ENCODE measurements at places on chromosomes 1 and 21.

GRCh38 chr1:170927955-170928840, 7.1 kb upstream of the MROH9 start:
- no peak for DNase-seq

DNA sequence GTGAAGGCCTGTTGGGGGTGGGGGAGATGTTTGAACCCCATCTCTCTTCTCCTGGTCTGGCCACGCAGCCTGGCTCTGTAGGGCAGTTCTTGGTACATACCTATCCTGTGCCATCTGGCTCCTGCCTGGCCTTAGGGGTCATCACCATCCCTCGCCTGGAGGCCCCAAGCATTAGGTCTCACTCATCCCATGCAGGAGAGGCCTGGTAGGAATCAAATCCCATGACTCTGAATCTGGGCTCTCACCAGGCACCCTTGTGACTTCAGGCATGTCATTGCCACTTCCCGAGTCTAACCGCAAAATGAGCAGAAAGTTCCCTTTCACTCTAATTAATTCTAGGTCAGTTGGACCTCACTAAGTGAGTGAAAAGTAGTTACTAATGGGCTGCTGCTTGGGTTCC, 37.2 kb downstream of the ETNK2 start:
- DNase-seq: no peak

GRCh38 chr1:50156241-50157010, 47.7 kb downstream of the ELAVL4 start:
- no peak for DNase-seq

DNA sequence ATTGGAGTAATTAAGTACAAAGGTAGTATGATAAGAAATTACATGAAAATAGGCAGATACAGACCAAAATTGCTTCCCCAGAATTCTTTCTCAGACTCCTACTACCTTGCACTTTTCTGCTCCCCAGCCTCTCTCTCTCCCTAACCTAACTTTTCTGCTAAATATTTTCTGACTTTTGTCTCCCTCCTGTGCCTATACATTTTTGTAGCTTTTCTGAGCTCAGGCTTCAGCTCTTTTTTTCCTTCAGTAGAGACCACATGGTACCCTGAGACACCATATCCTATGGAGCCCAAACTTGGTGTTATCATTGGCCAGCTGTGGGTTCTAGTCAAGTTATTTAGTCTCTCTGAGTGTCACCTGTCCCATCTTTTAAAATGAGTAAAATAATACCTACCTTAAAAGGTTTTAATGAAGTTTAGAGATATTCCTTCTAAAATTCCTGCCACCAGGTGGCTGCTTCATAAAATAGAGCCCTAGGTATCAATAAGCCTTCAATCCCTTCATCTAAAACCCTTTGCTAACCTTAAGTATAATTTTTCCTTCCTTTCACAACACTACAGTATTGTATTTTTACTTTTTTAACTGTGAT, 237.6 kb upstream of the DUSP10 start:
- DNase-seq: no peak

DNA sequence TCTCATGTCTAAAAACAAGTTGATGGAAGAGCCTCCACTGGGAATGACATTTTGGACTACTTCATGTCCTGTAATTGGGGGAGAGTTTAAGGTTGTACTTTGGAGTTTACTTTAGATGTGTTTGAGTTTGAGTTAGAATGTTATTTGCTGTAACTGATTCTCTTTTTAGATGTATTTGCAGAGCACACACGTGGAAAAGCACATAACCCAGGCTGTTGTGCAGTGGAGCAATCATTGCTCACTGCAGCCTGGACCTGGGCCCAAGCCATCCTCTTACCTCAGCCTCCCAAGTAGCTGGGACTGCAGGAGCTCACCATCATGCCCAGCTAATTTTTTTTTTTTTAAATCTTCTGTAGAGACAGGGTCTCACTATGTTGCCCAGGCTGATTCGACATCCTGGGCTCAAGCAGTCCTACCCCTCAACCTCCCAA, 36.7 kb upstream of the SH3D21 start:
- no peak for DNase-seq

GRCh38 chr1:45913183-45913683, 109.8 kb downstream of the MAST2 start:
- no peak for DNase-seq

- no peak for DNase-seq
Measured at GRCh38 chr1:174358786-174359453, 88.8 kb upstream of the GPR52 start.

DNA sequence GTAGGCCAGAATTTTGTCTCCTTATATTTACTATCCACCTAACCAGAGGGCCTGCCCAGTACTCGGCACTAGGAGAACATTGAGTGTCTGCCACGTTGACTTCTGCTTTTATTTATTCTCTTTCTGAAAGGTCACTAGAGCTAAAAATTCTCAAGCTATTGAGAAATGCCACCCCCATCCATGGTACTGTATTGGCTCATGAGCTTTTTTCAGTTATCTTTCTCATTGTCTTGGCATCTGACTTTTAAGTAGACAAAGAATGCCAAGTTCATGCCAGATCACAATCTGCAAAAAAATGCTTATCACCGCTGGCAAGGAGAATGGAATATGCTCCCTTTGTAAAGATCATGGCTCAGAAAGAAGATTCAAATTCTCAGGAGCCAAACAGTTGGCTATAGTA, 49.8 kb upstream of the MROH9 start:
- no peak for DNase-seq

DNA sequence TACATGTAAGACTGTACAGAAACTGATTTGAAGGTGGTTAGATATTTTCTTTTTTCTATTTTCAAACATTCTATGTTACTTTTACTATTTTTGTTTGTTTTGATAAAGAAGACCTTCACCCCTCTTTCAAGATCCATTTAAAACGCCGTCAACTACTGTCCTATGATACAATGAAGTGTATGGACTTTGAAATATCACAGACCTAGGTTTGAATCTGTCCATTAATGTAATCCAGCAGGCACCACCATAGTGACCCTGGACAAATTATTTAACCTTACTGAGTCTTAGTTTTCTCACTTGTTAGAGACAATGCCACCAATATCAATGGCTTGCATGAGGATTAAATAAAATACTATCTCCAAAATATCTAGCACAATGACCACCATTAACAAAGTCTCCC, 2.0 kb downstream of the FRRS1 start:
- DNase-seq: no peak

DNA sequence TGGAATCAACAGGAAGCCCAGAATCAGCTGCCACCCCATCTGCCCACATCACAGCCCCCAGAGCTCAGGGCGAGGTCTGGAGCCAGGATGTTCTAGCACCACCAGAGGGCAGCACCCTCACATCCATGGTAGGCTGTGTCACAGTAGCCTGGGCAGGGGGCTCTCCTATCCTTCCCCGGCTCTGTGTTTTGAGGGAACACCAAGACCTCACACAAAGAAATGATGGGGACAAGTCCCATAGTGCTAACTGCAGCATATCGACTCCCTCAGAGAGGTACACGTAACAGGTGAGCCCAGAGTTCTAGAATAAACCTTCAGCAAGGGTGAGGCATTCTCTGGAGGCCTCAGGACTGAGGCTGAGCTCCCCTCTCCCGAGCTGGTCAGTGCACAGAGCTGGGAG, 2.3 kb upstream of the KCNC4 start:
- peak; percentile 64 for DNase-seq

All from stimulated activated CD8-positive, alpha-beta memory T cell treated with anti-CD3 and anti-CD28 coated beads, Interleukin-4, amount 100 ng/mL, for 1 hour (primary cell).